RWPE2 (cell line): ENCODE measurements at places on chromosomes 11 and 22.

GRCh38 chr11:95993438-95994298 lies 69.8 kb upstream of the MTMR2 start:
- DNase-seq: no peak

DNA sequence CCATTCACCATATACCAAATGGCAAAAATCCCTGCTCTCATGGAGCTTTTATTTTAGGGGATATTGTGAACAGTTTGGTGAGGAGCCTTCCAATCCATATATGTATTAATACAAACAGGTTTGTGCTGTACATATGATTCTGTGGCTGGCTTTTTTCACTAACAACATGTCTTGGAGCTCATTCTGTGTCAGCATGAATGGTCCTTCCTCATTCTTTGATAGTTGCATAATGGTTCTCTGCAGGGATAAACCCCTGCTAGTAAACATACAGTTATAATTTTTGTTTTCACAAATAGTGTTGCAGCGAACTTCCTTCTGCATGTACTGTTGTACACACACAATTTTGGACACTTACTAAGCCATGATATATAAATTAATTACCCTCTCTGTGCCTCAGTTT lies 8.3 kb downstream of the PRR5L start:
- DNase-seq: no peak

DNA sequence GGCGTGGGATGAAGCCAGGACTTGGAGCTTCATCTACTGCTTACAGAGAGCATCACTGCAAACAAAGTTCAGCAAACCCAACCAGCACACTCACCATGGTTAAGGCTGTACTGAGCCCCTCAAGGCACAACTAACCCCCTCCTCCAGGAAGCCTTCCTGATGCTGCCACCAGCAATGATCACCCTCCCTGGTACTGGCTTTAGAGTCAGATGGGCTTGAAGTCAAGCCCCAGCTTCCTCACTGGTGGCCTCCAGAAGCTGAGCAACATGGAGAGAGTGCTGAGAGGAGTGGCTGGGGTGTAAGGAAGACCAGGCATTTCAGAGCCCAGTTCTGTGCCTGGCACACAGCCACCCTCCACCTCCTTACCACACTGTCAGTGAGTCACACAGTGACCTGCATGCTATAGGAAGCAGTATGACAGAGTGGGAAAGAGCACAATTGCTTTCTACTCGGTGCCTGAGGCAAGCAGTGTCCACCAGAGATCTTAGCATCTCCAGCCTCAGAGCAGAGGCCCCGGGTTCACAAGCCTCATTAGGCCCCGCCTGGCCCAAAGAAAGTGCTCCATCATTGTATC lies 24.7 kb upstream of the BAIAP2L2 start:
- no peak for DNase-seq

GRCh38 chr11:65851811-65852507 lies 6.0 kb downstream of the CFL1 start:
- no peak for DNase-seq

DNA sequence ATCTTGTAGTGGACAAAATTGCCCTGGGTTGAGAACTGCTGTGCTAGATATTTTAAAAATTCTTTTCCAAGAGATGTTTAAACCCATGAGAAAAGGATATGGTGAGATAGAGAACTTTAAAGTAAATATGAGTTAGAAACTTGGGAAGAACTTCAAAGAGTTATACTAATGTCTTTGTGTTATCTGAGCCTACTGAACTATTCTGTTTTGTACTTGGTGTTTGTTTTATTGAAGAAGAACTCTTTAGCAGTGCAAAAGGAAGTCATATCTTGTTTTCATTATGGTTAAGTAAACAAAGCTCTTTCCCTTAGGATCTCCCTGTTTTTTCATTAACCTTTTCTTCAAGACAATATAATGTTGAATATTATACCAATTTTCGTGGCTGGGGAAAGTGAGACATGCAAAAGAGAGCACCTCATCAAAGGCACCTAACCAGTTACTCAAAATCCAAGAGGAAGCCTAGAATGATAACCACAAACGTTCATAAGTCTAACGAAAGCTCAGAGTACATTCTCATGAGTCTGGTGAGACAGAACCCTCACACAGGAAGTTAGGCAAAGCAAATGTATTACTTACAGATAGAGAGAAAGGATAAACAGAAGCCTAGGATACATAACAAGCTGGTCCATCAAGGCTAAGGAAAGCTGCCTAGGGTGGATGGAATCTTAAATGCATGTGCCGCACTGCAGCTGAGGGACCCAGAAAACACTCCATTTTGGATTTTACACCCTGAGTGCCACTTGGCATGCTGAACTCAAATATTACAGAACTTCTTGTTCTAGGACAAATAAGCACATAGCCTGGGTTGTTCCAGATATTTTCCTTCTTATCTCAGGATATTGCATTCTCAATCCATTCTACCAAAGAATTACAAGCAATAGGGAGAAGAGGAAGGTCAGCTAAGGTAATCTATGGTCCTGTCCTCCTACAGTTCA lies 112.5 kb upstream of the ANO3 start:
- DNase-seq: no peak

- DNase-seq: no peak
Measured at GRCh38 chr11:85758480-85759039, 52.4 kb downstream of the SYTL2 start.

DNA sequence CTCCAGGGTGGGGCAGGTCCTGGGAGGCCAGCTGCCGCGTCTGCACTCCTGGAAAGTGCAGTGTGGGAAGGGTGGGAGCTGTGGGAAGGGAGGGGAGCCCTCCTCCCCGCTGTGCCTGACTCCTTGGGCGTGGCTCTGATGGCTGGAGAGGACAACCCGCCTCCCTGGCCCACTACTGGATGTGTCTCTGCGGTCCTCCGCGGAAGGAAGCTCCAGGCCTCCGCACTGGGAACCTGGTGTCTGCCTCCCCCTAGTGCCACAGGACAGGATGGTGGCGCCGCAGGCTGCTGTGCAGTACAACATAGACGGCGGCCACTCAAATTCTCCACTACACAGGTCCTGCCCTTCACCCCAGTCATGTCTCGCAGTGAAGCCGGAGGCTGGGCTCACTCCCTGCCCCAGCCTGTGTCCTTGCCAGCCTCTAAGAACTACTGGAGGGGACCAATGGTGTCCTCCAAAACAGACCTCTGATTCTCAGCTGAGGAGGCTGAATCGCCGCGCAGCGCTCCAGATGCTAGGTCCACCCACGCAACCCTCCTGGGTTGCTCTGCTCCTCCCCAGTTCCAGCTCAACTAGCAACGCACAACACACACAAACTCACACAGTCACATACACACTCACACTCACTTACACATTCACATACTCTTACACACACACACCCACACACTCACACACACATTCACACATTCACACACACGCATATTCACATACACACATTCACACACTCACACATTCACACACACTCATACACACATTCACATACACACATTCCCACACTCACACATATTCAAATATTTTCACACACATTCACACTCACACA lies 12.4 kb upstream of the DSCAML1 start:
- no peak for DNase-seq

DNA sequence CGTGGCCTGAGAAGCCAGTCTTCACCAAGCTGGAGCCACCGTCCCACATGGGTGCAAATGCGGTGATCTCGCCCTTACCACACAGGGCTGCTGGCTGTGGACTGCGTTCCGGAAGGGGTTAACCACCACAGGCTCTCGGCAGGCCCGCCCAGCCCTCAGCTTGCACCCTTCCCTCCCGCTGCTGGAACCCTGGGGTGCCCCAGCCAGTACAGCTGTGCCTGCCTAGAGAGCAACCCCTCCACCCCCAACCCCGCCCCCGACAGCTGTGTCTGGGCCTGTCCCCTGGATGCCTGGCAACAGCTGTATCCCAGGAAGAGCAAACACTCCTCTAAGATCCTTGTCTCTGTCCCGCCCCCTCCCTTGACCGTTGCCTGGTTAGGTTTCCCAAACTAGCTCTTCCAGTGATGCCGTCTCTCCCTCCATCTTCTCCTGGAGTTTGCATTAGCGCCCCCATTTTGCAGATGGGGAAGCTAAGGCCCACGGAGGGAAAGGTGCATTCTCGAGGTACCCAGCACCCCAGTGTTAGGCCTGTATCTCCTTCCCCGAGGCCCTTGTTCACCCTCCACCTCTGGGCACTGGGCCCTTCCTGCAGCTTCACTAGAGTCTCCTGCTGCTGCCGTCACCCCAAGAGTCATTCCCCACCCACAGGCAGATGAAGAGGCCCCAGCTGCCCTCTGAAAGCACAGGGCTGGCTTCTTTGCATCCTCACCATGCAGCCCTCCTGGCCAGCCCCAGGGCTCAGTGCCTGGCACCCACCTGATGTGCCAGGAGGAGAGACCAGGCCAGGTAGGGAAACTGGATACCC lies 12.6 kb upstream of the COX8A start:
- DNase-seq: peak; percentile 81

DNA sequence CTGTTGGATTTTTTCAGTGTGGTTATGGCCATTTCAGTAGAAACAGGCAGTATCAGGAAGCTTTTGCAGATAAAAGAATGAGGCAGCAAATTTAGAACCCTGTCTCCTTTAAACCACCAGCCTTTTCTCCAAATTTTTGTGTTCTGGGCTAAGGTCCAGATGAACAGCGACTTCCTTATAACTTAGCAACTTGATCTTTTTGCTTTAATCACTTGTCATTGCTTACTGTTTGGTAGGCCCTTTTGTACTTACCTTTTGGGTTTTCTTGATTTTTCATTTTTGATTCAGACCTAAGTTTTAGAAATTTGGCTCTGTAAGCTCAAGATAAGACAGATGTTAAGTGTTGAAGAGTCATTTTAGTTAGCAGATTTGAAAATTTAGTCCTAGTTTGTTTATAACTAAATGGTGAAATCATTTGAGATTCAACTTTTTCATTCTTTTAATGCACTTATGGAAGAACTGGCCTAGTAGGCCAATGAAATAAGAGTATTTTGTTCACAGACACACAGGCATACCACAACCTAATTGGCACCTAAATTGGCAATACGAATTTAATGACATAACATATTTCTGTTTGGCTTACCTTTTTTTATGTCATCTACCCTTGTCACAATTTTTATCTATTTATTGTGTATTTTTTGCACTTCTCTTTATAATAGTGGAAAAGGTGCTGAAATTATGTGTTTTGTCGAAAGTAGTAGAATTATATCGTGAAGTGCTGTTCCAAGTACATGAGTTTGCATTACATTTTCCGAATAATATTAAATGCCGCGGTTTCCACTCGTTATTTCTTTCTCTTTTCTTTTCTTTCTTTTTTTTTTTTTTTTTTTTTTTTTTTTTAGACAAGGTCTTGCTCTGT lies 2.1 kb downstream of the RTN3 start:
- DNase-seq: no peak

DNA sequence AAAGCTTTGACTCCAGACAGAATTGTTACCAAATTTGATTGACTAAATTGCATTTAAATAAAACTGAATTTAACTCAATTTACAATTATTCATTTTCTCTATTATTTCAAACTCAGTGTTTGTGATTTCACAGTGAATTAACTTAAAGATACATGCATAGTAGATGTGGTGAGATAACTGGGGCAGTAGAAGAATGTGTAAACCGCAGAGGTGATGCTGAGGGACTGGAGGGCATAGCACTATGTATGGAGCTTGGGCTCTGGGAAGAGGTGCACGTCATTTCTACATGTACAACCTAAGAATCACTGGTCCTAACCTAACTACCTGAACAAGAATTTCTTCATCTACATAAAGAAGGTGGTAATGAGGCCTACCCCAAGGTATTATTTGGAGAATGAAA lies 13.7 kb downstream of the OR5B17 start:
- DNase-seq: no peak

DNA sequence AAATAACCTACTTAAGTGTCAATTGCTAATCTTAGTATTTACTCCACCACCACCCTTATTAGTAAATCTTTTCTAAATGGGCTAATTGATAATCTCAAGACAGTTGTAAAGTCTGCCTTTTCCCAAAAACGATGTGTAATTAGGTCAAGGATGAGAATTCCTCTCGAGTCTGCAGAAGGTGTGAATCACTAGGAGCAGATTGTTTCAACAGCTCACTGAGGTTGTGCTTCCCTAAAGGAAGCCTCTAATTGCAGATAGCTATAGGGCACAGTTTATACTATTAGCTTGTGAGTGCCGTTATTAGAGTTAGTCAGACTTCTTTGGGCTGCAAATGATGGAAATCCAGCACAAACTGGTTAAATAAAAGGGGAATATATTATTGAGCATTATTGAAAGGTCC lies 84.9 kb downstream of the C11orf91 start:
- no peak for DNase-seq

DNA sequence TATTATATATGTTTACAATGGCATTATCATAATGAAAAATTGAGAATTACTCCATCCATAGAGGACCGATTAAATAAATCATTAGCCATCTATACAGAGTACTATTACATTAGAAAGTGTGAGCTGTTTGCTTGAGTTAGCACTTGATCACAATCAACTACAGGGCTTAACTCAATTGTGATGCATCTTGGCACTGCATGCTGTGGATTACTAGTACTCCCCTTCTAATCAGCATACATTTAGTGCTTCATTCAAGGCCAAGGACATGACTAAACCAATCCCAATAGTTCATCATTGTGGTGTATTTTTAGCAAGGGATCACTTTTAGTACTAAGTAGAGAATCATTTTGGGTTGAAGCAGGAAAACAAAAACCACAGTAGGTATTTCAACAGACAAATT lies 23.5 kb upstream of the ARHGAP42 start:
- DNase-seq: no peak

DNA sequence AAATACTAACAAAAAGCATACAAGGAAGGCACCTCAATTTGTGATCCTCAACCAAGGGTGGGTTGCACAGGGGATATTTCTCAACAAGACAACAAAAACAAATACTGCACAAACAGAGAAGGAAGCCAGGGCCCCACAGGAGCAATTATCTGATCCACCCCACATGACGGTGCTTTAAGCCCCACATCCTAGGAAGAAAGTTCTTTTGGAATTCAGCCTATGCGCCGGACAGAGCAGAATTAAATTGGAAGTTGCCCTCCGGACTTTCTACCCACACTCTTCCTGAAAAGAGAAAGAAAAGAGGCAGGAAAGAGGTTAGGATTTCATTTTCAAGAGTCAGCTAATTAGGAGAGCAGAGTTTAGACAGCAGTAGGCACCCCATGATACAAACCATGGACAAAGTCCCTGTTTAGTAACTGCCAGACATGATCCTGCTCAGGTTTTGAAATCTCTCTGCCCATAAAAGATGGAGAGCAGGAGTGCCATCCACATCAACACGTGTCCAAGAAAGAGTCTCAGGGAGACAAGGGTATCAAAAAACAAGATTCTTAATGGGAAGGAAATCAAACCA lies 40.6 kb downstream of the OSBP start:
- no peak for DNase-seq

GRCh38 chr11:24171869-24172268 lies 325.0 kb upstream of the LUZP2 start:
- no peak for DNase-seq

DNA sequence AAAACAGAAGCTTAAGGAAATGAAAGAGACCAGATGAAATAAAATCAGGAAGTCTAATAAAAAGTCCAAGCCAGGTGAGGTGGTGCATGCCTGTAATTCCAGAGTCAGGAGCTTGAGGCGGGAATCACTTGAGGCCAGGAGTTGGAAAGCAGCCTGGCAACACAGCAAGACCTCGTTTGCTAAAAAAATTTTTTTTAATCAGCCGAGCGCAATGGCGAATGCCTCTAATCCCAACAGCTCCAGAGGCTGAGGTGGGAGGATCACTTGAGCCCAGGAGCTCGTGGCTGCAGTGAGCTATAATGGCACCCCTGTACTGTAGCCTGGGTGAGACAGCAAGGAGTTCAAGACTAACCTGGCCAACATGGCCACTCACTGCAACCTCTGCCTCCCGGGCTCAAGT lies 8.0 kb downstream of the RAB6A start:
- no peak for DNase-seq
